ENCODE measurements at places on chromosomes 6 and 20.
A peak's percentile ranks its signal among the peaks of the same experiment; 100 is the strongest.

DNA sequence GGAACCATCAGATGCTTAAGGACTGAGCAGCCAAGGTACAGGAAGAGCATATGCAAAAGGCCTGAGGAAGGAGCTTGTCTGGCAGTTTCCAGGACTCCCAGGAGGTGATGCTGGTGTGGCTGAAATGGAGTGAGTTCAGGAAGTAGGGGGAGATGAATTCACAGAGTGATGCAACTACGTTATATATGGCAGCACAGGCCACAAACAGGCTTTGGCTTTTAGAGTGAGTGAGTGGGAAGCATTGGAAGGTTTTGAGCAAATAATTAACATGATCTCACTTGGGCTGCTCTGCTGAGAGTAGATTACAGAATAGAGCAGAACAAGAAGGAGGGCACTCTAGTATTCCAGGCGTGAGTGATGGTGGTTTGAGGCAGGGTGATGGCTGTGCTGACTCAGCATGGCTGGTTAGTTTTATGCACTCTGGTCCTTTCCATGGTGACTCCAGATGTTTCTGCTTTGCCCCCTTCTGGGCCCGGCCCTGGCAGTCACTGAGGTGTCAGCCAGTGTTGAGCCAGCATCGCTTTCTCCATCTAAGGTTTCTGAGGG, 6.5 kb downstream of the BTN2A2 start:
- DNase-seq = no peak

GRCh38 chr6:5766260-5766659, 240.5 kb downstream of the NRN1 start:
- no peak for DNase-seq

DNA sequence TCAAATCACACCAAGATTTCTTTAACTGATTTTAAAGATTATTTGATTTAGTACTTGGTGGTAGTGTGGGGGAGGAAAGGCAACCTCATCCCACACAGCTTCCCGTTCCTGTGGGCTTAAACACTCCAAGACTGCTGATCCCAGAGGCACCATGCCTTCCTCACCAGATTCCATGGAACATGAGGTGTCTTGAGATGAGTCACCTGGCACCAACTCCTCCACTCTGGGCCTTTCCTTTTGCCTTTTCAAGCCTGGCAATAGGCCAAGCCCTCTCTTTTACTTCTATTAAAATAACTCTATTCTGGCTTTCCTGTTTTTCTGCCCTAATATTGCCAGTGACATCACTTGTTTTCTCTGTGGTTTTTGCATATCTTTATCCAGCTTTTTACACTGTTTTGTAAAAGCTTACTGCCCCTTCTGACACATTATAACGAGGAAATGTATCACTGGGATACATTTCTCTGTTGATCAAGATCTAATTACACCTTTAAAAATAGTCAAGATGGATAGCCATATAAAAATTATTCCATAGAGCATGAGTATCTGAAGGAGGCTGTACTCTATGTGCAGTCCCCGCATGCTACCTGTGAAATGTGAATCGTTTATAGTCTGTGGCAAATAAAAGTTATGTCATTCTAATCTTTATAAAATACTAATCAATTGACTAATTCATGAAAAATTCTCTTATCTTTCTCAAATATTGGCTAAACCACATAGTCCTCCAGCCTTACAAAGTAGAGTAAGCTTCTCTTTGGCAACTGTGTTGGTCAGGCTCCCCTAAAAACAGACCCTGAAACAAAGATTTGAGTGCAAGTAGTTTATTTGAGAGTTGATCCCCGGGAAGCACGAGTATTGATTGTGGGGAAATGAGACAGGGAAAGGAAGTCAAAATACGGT, 257.8 kb upstream of the KCNQ5 start:
- DNase-seq = no peak

GRCh38 chr6:3259491-3259958, 778 bp downstream of the PSMG4 start:
- DNase-seq = peak; percentile 36

GRCh38 chr6:3751730-3752530, 417 bp upstream of the PXDC1 start:
- DNase-seq = peak; percentile 74

DNA sequence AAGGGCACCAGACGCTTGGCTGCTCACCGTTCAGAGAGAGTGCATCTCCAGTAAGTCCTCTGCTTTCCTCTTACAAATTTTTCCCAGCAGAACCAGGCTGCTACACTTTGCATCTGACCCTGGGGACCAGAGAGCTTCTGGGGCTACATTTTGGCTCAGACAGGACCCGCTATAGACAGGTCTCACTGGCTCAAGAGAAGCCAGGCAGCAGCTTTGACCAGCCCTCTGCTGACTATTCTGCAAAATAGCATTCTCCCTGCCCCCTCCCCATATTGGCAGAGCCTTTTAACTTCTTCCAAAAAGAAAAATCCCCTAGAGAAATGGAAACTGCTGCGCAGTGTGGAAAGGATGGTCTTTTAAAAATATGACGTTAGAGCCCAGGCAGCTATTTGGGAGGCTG, 37.2 kb downstream of the CPXM1 start:
- no peak for DNase-seq

GRCh38 chr6:23173234-23173633, 603.9 kb downstream of the HDGFL1 start:
- DNase-seq = no peak

- DNase-seq = no peak
Measured at GRCh38 chr20:7758406-7758805, 181.9 kb downstream of the HAO1 start.

- no peak for DNase-seq
Measured at GRCh38 chr6:156046268-156046665, 590.6 kb upstream of the NOX3 start.

DNA sequence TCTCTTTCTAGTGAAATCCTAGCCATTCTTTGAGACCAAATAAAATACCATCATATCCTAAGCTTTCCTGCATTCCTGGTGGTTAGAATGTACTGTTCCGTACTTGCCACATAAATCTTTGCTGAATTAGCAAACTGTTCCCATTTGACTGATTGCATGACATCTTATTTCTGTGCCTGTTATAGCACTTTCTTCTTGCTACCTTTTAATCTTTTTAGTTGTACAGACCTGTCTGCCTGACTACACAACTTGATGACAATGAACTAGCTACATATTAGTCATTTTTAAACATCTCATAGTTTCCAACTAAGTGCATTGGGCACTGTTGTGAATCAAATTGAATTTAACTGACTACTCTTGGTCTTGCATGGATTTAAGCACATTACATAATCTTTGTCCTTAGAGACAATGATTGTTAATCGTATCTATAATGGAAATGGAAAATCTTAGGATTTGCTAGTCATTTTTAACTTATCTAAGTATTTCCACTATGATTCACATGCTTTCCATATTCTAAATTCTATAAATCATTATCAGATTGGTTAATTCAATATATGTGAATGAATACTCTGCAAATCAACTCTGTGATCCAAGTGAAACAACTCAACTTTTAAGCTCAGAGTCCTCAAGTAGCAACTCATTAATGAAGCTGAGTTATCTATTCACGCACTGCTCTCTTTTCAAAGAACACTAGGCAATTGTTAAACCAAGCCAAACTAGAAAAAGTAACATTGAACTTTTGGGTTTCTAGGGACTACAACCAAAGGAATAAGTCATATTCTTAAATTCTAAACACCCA, 109.0 kb downstream of the TNFRSF21 start:
- DNase-seq = no peak

- DNase-seq = no peak
Measured at GRCh38 chr6:878179-878578, 185.2 kb upstream of the EXOC2 start.

DNA sequence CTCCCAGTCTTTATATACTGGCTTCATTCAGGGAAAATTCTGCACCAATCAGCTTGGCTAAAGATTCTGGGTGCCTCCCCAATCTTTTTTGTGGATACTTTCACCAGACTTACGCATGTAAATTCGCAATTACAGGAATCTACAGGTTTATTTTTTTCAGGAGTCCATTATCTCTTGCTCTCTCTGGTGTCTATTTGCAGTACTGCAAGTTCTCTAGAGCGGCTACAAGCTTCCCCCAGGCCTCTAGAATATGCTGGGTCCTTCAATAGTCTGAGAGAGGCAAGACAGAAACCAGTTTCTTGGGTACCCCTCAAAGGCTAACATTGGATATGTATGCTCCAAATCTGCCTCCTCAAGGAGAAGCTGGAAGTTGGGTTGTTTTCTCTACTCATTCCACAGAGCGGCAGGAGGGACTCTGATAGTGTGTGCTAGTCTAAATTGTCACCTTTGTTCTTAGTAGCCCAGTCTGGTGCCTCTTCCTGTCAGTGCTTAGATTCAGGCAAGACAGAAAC, 58.5 kb downstream of the SUN5 start:
- peak; percentile 31 for DNase-seq

DNA sequence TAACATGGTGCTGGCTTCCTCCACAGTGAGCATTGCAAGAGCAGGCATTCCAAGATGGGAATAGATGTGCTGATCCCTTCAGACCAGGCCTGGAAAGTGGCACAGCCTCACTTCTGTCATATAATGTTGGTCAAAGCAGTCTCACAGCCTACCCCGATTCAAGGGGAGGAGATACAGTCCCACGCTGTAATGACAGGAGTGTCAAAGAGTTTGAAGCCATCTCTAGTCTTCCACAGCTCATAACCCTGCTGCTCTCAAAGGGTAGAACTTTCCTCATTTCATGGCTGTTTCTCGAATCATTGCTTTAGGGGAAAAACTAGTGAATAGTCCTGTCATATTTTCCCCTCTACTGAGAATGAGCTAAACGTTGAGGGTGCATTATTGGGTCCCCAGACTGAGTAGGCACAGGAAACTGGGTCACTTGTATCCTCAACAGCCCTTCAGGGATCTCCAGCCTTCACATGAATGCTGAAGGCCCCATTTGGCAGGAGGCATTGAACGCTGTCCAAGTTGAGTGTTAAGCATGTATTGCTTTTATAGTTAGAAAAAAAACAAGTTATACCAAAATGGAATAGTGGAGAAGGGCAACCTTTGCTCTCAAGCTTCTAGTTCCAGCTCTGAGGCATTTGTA, 27.3 kb downstream of the DTD1 start:
- DNase-seq = no peak

DNA sequence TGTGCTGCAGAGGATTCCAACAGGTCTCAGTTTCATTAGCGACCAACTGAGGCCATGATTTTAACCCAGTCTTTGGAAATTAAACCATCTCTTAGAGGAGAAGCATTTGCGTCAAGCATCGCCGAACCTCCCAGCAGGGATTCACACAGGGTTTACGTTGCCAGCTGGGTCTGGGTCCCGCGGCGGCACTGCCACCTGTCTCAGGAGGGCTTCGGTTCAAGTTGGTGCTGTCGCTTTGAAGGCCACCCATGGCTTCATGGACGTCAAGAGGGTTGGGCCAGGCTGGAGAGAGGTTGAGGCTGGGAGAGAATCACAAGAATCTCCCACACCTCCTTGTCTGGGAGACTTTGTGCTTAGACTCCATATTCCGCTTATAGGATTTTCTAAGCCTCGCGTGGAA, 43.0 kb upstream of the FRMD1 start:
- peak; percentile 0 for DNase-seq

DNA sequence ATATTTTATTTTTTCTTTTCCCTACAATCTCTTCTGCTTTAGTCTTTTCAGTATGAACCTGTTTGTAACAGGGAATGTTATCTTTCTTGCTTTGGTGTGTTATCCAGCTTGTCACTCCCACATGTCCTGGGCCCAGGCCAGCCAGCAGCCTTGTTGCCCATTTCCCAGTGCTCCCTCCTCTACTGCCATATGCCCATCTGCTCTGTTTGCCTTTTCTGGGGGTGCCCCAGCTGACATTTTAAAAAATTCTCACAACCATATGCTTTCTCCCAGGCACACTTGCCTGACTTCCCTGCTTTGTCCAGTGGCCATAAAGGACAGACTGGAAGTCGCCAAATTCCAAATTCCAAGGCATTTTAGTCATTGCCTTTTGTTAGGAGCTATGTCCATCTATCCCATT, 23.6 kb upstream of the LMBRD1 start:
- no peak for DNase-seq

- no peak for DNase-seq
Measured at GRCh38 chr20:18403269-18403668, 63.6 kb downstream of the DZANK1 start.

DNA sequence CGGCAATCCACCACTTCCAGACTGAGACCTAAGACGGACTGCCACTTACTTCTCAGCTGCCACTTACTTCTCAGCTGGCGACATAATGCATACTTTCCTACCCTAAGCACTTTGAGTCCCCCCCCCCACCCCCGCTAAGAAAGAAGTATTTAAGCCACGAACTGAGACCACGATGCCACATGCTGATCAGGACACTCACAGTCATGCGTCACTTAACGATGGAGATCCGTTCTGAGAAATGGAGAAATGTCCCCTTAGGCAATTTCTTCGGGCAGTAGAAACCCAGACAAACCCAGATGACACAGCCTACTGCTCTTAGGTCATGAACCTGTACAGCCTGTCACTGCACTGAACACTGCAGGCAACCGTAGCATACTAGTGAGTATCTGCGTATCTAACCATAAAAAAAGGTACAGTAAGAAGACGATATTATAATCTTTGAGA, 690 bp downstream of the IFNGR1 start:
- DNase-seq = peak; percentile 36

GRCh38 chr6:159679091-159680077, 13.7 kb downstream of the SOD2 start:
- peak; percentile 36 for DNase-seq

GRCh38 chr20:59153355-59153681, 10.3 kb upstream of the ZNF831 start:
- DNase-seq = no peak

- no peak for DNase-seq
Measured at GRCh38 chr6:105850261-105851112, 235.6 kb upstream of the PRDM1 start.

GRCh38 chr6:55033016-55033546, 141.2 kb upstream of the HCRTR2 start:
- DNase-seq = no peak

GRCh38 chr6:68158256-68158655, 476.8 kb upstream of the ADGRB3 start:
- no peak for DNase-seq

DNA sequence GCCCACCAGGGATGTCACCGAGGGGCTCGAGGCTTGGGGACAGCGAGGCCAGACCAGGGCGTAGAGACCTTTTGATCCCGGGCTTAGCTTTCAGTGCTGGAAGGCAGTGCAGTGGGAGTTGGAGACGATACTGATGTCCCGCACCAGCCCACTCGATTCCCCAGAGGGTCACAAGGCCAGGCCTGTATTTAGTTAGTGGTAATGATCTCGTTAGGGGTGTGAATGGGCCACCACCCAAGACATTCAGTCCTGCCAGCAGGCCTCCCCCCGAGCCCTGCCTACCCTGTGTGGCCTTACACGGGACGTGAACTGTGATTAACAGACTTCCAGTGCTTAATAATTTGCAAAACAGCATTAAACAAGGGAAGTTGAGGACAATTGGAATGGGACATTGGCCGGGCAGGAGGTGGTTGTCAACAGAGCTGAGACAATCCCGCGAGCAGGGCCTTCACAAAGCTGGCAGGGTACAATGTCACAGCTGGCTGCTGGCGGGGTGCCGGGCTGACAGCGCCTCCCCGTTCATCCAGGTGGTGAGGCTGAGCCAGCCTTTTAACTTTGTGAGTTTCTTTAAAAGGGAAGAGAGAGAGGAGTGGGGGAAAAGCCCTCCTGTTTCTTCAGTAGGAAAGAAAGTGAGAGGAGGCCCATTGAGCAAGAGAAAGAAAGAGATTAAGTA, 175.3 kb upstream of the RALGAPA2 start:
- DNase-seq = no peak

All from stimulated activated CD4-positive, alpha-beta T cell treated with anti-CD3 and anti-CD28 coated beads, Interleukin-4, amount 100 ng/mL, for 24 hours (primary cell).